Vagina (tissue), 2 donors: ENCODE measurements at places on chromosomes 13 and 19. TPM values are rescaled to one million over a fixed set of nuclear protein-coding genes. Genes with fewer than 3 reads are reported as not detected.

DNA sequence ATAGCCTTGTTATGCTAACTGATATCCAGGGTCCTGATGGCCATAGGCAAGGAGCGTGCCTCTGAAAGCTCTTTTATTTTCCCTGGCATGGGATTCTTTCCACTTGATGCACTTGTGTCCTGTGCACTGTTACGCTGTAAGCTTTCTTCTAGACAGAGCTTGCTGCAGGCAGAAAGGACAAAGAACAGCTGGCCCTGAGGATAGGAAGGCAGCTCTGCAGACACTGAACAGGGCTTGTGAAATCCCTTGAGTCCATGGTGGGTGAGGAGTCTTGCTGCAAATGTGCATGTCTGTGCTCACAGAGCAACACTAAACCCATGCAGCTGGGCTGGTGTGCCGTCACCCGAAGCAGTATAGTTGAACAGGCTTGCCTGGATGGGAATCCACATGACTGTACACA lies 126.6 kb downstream of the AKAP11 start:
- H3K27ac ChIP-seq = no peak overlapping the region
- H3K4me1 ChIP-seq = no peaks in the 10 kb centered on the region
- no peaks in the 10 kb centered on the region for H3K36me3 ChIP-seq
- DNase-seq = no peak
- H3K27me3 ChIP-seq = no peaks in the 10 kb centered on the region

GRCh38 chr13:105410602-105411001 lies 1124.9 kb downstream of the EFNB2 start:
- DNase-seq = no peak
- no peaks in the 10 kb centered on the region for H3K4me1 ChIP-seq
- no peak overlapping the region for H3K4me3 ChIP-seq
- no peaks in the 10 kb centered on the region for H3K36me3 ChIP-seq
- H3K27ac ChIP-seq = no peak overlapping the region
- no peaks in the 10 kb centered on the region for H3K27me3 ChIP-seq

The JSRP1 gene
- total RNA-seq = not detected

The PLIN4 gene
- total RNA-seq = 69.5 TPM

DNA sequence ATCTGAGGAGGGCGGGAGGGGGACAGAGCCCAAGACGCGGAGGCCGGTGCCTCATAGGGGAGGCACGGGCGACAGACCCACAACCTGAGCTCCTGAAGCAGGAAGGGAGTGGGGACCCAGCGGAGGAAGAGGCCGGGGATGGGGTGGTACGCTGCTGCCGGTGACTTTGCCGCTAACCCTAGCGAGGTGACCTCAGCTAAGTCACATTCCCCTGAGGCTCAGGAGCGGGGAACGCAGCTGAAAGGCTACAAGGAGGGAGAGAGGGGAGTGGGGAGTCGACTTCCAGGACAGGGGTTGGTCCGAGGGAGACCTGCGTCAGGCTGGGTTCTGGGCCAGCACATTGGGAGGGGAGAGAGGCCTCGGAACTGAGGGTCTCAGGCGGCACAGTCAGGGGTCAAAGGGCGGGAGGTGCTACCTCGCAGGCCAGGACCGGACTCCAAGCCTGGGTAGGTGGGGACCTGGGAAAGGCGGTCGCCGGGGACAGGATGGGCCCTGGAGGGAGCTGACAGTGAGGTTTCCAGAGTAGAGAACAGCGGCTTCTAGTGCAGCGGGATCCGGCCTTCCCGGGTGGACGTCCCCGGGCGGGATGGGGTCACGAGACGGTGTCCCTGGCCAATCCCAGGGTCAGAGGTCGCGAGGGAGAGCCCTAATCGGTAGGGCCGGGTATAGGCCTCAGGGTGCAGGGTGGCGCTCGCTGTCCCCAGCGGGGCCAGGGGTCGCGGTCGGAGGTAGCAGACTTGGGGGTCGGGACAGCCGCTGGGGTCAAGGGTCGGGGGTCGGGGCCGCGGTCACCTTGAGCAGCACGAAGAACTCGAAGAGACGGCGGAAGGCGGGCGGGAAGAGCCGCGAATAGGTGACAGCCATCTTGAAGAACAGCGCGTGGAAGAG lies 699 bp downstream of the TMEM259 start:
- H3K4me1 ChIP-seq = peaks cover 62% of the 10 kb centered on the region
- H3K4me3 ChIP-seq = peak overlapping the region; percentile 86
- no peaks in the 10 kb centered on the region for H3K27me3 ChIP-seq
- DNase-seq = no peak
- peak overlapping the region; percentile 97 for H3K27ac ChIP-seq
- H3K36me3 ChIP-seq = no peaks in the 10 kb centered on the region
